ENCODE measurements at places on chromosomes 3 and 15.

GRCh38 chr3:12948891-12949711 is 107.7 kb upstream of the RPL32 start:
- DNase-seq, result peak; percentile 90

GRCh38 chr3:132556508-132557159 is 40.4 kb upstream of the ACKR4 start:
- no peak for DNase-seq

DNA sequence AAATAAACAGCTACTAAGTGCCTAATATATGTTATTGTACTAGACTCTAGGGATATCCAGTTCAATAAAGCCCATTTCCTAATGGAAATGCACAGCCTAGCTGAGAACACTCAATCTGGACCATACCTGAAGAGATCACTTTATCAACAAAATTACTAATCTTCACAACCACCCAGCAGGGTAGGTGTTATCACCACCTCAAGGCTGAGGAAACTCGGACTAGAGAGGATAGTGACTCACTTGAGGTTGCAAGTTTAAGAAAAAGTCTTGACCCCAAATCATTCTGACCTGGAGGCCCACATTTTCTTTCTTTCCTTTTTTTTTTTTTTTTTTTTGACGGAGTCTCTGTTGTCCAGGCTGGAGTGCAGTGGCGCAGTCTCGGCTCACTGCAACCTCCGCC is 3.1 kb upstream of the FMN1 start:
- DNase-seq, result peak; percentile 50

DNA sequence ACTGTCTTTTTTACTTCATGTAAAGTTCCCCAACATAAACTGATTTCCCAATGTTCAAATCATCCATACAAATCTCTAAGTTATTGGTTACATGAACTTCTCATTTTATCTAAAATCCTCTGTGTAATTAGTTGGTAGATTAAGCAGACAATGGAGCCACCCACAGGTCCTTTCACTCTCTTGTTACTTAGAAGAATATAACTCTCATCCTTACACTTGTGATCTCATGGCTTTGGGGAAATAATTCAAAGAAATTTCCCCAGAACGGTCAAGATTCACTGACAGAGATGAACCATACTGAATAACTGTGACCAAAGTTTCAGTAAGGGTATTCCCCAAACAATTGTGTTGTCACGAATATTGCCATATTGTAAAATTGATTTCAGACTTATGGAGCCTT is 1102.6 kb upstream of the EPHA6 start:
- DNase-seq, result no peak

DNA sequence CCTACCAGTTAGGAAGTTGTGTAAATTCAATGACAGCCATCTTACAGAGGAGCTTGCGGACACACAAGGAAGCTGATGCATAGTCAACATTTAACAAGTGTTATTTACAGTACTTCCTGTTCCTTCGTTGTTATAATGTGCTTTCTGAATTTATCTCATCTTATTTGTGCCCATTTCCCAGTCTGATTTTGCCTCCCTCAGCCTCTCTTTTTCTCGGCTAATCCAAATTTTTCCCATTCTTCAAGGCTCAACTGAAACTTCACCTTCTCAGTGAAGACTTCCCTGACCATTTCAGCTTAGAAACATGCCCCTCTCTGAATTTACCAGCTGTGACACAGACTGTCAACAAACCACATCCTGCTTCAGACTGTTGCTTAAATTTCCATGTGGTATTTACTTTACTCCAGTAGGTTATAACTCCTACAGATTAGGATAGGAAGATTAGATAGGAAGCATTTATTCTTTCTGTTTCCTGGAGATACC is 55.7 kb upstream of the CP start:
- peak; percentile 92 for DNase-seq

GRCh38 chr3:73225991-73226390 is 164.5 kb downstream of the EBLN2 start:
- DNase-seq, result no peak

- DNase-seq, result no peak
Observed at GRCh38 chr15:95401587-95401986, 928.9 kb upstream of the NR2F2 start.

Measured in M059J (cell line).